ELR (cell line): ENCODE measurements at places on chromosomes 3 and 15.

DNA sequence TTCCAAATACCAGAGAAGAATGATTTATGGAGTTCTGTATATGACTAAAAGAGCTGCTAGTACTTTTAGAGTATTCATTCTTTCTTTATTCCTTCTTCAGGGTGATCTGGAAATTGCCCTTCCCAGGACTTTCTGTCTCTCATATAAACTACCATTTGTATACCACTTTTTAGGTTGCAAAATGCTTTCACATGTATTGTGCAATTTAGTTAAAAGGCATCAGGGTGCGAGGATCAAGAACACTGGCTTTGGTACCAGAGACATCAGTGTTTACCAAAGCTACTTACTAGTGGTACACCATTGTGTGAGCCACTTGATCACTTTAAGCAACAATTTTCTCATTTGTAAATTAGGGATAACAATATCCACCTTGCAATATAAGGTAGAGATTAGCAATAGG lies 251.4 kb downstream of the TIGIT start:
- no peak for DNase-seq

DNA sequence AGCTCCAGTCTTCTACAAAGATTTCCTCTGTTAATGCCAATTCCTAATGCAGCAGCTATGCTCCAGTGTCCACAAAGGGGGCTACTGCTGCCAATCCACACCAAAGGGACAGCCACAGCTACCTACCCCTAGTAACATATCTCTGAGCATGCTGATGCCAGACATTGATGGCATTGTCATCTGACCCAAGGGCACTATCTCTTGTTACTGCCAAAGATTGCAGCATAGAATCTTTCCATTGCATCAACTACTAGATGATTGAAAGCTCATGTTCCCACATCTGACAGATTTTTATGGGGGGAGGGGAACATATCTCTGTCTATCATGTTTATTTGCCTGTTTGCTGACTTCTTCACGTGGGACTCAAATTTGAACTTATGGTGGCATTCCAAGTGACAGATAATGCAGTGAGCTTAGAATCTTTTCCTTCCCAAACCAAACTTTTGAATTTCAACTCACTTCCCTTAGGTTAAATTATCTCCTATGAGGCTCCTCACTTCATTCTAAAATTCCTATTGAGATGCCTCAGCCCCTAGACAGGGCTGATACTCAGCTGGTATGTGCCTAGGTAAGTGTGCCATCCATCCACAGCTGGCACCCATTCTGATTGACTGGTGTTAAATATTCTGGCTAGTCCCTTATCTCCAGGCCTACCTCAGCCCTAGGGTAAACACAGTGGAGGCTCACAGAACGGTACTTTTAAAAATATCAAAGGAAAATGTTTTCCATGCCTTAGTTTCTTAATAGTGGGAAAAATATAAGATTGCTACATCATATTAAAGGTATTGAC lies 100.3 kb downstream of the STRIT1 start:
- no peak for DNase-seq

DNA sequence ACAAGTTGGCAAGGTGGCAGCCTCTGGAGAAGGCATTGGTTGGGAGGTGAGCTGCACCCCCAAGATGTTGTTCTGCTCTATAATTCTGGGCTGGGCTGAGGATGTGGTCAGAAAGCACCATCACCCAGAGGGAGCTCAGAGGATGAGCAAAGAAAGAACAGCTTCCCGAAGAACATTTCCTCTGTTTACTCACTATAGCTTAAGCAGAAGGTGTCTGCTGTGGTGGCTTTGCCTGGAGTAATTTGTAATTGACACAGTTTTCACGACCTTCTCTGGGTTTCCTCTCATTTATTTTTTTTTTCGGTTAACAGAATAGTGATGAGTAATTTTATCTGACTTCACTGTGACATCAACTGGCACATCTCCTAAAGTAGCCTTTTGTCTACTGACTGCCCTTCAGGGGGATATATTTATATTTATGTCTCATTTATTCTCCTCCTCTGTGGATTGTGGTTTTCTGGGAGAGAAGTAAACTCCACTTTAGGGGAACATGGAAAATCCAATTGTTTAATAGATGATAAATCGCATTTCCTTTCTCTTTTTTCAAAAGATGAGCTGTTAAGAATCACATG lies 49.5 kb upstream of the ABHD17C start:
- peak; percentile 52 for DNase-seq

DNA sequence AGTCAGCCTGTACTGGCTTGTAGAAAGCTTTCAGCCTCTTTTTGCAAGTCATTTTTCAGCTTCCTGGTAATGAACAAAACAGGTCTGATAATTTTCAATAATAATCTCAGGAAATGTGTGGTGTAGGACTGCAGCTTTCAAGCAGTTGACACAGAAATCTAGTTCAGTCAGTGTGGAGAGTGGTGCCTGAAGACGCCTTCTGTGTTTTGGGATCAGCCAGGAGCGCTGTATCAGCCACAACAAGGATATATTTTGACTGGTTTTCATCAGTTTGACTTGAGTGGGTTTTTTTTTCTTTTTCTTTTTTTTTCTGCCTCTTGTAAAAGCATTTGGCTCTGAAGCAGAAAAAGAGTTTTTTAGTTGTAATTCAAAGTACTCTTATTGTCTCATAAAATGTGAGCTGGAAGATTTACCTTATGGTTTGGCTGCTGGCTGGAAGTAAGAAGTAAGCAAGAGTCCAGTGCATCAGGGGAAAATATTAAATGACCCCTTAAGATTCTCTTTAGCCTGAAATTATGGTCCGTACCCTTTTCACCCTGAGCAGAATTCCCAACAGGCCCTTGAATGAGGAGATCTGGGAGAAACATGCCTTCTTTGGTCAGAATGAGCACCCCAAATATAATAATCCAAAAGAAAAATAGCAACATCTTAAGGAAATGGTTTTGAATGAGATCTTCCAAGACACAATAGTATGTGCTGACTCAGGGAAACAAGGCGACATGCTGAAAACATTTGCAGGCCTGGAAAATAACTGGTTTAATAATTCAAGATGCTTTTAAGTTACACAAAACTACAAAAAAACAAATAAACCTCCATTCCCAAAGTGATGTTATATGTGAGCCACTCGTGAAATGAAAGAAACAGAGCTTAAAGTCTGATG lies 332.7 kb upstream of the ADAMTS9 start:
- DNase-seq: no peak

- no peak for DNase-seq
Measured at GRCh38 chr3:117990627-117991026, 1044.0 kb downstream of the IGSF11 start.

GRCh38 chr3:11566916-11567315 lies 76.8 kb downstream of the VGLL4 start:
- DNase-seq: no peak

DNA sequence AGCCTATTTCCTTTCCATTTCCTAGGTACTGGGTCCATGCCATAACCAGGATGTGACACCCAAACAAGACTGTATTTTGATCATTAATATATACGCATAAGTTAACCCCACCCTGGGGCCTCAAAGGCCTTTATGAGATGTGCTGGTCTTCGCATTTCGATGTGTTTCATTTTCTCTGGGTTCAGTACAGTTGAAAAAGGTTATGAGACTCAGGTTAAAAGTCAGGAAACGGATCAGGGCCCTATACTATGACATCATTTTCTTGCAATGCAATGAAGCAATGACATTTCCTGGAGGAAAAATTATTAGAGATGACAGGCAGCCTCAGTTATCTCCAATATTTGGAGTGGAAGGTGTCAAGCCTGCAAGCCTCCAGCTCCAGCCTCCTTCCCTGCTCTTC lies 31.7 kb downstream of the TMEM212 start:
- DNase-seq: peak; percentile 74

DNA sequence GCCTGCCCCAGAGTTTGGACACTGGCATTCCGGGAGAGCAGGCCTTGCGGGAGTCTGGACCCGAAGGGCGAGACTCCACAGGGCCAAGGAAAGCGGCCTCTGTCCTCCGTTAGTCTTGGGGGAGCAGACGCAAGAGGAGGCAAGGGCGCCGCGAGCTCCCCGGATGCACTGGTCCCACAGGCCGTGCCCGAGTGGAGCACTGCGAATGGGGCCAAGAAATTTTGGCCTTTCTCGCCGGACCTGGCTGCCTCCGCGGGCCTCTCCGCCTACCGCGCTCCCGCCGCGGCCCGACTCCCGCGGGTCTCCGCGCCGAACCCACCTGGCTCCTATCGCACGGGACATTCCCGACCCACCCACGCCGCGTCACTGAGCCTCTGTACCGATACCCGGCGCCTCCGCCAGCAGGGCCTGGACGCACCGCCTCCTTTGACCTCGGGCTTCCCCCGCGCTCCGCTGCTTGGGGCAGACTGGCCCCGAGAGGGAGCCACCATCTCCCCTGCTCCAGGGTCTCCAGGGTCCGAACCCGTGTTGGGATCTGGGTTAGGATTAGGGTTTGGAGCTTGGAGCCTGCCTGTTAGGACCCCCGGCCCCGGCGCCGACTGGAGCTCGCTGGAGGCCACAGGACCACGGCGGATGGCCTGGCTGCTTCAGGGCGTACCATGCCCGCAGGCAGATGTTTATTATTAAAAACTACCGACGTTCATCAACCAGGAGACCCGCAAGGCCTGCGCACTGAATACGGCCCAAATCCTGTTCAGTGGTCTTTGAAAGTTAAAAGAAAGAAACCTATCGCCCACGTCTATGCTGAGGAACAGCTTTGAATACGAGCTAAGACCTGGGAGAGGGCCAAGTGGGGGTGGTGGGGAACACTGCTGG lies 11.7 kb downstream of the SHOX2 start:
- peak; percentile 49 for DNase-seq

DNA sequence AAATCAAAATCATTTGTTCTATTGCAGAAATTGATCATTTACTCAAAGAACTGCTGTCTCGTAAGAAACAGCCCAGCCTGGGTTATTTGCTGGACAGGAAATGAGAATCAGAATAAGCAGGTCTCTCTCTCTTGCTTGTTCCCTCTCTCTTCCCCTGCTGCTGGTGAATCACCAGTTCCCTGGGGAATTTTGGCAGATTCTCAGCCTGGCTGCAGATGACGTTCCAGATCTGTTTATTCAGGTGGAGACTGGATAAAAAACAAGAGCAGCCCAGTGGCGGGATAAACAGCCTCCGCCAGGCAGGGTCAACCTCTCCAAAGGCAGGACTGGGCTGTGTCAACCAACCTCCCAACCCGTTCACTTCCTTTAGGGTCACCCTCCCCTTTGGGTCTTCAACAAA lies 72.1 kb downstream of the LRIG1 start:
- peak; percentile 94 for DNase-seq

DNA sequence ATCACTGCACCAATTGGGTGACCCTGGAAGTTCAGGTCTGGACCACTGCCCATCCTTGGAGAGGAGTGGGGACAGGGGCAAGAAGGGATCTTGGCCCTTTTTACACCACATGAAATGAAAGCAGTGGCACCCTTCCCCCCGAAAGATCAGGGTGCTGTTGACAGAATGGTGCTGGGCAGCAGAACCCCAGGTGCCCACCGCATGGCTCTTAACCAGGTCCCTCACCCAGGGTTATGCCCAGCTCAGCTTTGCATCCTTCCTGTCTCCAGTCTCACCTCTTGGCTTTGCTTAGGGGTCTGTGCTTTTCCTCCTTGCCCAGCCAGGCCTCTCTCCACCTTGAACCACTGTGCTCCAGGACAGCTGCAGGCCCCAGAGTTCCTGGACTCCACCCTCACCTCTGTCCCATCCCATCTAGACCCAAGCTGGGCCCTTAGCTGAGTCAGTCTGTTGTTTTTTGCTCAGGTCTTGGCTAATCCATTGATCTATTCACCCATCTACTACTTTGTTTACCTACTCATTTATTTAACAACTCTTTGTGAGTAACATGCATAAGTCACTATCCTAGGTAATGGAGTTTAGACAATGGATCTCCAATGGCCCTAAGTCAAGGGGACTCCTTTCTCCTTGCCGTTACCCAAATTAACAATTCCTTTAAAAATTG lies 77.1 kb upstream of the PRR23E start:
- no peak for DNase-seq
